AG09319 (cell line): ENCODE measurements at places on chromosomes 6 and 20.

GRCh38 chr6:75600768-75601167 is 912 bp upstream of the SENP6 start:
- DNase-seq, result no peak

- peak; percentile 31 for DNase-seq
These were observed 52.3 kb upstream of the IFNGR1 start for GRCh38 chr6:137271245-137272183.

DNA sequence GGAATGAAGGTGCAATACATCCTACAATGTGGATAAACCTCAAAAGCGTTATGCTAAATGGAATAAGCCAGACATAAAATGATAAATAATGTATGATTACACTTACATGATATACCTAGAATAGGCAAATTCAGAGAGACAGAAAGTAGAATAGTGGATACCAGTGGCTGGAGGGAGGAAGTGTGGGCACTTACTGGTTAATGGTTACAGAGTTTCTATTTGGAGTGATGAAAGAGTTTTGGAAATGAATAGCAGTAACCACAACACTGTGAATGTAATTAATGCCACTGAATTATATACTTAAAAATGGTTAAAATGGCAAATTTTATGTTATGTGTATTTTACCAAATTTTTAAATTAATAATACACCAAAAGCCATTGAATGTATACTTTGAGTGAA is 71.4 kb upstream of the CST7 start:
- no peak for DNase-seq

- no peak for DNase-seq
These were observed 54.4 kb downstream of the TGM2 start for GRCh38 chr20:38110525-38111178.

DNA sequence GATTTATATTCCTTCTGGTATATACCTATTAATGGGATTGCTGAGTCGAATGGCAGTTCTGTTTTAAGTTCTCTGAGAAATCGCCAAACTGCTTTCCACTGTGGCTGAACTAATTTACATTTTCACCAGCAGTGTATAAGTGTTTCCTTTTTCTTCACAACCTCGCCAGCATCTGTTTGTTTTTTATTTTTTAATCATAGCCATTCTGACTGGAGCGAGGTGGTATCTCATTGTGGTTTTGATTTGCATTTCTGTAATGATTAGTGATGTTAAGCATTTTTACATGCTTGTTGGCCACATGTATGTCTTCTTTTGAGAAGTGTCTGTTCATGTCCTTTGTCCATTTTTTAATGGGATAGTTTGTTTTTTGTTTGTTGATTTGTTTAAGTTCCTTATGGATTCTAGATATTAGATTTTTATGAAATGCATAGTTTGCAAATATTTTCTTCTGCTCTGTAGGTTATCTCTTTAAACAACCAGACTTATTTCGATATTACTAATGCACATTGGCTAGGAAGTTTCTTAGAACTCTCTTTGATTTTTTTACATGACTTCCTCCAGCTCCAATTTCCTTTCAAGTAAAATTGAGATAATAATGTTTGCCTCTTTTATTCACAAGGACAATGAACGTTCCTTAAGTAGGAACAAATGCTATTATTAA is 12.2 kb upstream of the VNN1 start:
- no peak for DNase-seq

- no peak for DNase-seq
These were observed 66.8 kb upstream of the MBOAT1 start for GRCh38 chr6:20279051-20279450.

DNA sequence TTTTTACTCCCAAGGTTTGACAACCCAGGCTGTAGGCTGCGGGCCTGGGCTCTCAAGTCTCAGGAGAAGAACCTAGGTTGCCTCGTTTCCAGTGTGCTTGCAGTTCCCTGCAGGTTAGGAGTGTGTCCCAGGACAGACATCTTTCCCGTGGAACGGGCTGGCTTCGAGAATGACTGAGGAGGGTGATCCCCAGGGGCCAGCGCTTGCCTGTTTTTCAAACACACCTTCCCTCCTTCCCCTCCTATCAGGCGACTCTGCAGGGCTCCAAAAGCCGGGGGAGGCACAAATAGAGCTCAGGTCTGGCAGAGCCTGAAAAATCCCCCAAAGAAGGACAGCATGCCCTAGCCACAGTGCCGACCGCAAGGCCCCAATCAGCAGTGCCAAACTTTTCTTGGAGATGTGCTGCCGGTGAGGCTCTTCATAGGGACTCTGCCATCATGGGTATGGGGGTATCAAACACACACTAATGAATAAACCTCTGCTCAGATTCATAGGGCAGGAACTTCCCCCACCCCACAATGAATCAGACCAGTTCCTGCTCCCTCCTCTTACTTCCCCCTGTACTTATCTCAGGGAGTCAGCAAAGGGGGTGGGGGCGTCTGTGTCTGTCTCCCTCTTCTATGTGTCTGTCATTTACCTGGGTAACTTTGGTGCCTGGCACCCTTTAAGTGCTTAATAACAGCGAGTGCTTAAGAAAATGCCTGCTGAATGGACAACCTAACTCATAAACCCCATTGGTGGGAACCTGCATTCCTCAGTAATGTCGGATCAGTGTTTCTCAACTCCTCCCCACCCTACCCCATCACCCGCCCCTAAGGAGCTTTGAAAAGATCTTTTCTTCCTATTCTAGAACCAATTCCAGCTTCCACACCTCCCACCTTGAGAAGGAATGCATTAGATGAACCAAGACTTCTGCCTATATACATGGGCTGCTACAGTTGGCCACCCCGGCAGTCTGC is 1.6 kb downstream of the KCNG1 start:
- no peak for DNase-seq

GRCh38 chr20:11376998-11377397 is 540.7 kb upstream of the BTBD3 start:
- DNase-seq, result no peak

DNA sequence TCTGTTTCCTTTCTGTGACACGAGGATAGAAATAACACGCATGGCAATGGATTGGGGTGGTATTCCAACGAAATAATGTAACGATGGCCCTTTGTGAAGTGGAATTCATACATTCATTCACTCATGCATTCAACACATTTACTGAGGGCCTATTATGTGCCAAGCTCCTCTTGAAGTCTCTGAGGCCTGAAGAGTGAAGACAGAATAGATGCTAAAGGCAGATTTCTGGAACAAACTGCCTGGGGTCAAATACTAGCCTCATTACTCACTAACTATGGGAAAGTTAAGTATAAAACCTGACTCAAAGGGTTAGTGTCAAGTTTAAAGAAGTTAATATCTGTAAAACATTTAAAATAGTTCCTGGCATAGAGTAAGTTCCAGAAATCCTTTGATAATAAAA is 279.6 kb upstream of the SULF2 start:
- DNase-seq, result no peak

DNA sequence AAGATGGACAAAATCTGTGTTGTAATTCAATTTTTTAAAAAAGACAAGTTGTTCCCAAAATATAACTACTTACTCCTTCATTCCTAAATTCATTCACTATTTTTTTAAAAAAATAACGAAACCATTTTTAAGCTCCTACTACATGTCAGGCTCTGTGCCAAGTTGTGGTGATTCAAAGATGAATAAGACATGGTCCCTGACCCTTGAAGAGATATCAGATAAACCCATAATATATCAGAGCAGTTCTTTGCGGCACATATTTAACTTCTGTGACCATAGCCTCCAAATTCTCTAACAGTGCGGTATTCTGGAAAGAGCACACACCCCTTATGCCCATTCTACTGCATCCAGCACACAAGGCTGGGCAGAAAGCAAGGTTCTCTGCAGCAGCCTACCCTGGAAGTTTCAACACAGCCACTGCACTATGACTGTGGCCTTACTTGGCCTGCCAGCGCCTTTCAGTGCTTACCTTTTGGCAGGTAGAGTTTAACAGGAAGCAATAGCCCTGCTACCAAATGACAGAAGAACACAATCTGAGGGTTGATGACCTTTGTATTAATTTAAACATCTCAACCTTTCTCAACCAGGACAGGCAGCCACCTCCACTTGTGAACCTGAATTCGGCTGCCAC is 406.5 kb downstream of the BTBD9 start:
- DNase-seq, result no peak

DNA sequence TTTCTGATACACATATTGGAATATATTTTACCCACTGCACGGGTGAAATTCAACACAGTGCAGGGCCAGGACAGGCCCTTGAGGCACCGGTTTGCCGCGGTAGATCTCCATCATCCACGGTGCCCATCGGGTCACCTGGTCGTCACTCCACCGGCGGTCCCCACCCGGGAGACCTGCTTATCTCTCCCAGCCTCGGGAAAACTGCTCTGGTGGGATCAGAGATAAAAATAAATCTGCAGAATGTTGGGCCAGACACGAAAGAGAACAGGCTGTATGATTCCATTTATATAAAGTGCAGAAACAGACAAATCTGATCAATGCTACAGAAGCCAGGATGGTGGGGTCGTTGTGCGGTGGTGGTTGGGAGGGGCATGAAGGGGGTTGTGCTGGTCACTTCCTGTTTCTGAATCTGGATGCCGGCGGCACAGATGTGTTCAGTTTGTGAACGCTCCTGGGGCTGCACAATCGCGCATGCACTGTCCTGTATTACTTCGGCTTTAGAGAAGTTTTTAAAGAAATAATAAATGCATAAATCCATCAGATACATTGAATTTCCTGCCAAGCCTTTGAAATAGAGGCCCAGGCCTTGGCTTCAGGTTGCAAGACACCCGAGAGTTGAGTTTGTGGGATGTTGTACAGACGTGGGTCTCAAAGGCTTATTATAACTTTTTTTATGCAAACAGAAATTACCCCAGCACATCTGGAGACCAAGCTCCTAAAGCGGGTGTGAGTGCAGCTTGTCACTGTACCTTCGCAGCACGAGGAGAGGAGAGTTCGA is 54.3 kb downstream of the ANKRD60 start:
- no peak for DNase-seq

- no peak for DNase-seq
These were observed 426.8 kb downstream of the MAFB start for GRCh38 chr20:40262219-40262618.

GRCh38 chr20:4708856-4709255 is 12.9 kb upstream of the PRND start:
- DNase-seq, result no peak

GRCh38 chr6:157459327-157459726 is 78.3 kb downstream of the ZDHHC14 start:
- DNase-seq, result no peak

- no peak for DNase-seq
These were observed 1065.9 kb upstream of the CITED2 start for GRCh38 chr6:140440223-140440835.

DNA sequence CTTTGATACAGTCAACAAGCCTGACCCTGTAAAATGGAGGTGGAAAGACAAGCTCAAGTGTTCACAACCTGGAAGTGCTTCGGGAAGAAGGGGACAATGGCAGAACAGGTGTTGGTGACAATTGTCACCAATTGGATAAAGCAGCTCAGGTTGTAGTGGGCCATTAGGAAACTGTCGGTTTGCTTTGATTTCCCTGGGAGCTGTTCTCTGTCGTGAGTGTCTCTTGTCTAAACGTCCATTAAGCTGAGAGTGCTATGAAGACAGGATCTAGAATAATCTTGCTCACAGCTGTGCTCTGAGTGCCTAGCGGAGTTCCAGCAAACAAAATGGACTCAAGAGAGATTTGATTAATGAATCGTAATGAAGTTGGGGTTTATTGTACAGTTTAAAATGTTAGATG is 15.0 kb downstream of the CCR6 start:
- no peak for DNase-seq

- DNase-seq, result no peak
These were observed 3.8 kb upstream of the SPO11 start for GRCh38 chr20:57325632-57326356.

GRCh38 chr6:168137024-168137423 is 58.0 kb upstream of the FRMD1 start:
- no peak for DNase-seq

DNA sequence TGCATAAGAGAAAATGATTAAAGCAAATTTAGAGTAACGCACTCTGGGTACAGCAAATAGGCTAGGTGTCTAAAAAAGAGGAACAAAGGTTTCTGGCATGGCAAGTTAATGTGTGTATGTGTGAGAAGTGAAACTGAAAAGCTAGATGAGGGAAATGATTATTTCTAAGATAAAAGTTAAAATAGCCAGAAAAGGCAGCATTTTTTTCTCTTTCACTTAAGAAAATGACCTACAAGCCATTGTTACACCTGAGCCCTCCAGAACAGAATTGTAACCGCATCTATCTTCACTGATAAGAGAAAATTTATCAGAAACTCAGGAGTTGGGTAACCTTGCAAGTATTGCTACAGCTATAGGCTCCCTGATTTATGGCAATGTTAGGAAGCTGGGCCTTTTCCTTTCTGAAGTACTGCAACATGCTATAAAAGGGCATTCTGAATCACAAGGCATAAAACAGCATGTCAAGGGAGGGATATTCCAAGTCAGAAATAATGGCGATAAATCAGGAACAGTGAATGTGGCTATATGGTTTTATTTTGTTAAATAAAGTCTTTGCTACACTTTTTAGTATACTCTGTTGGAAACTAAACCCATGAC is 395.3 kb downstream of the TBC1D32 start:
- no peak for DNase-seq

DNA sequence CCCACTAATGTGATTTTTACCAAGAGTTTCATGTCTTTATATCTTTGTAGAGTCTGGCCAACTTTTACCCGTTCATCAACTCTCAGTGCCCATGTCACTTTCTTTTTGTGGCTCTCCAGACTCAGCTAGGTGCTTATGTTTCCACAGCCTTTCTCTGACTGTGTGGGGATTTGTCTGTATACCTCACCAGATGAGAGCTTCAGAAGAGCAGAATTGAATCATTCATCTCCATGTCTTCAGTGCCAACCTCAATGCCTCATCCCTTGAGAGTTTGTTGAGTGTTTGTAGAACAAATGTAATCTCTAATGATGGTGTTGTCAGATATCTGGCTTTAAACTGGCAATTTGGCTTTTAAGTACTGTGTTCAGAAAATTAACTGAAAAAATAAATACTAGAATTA is 16.8 kb upstream of the CCN2 start:
- no peak for DNase-seq

- DNase-seq, result peak; percentile 58
These were observed 68.3 kb upstream of the TMEM244 start for GRCh38 chr6:129929433-129929832.

- DNase-seq, result no peak
These were observed 24.7 kb downstream of the RBCK1 start for GRCh38 chr20:432677-433299.

- DNase-seq, result no peak
These were observed 1.7 kb downstream of the CDC25B start for GRCh38 chr20:3797592-3798372.

GRCh38 chr6:63643862-63644261 is 8.3 kb downstream of the PHF3 start:
- DNase-seq, result no peak

DNA sequence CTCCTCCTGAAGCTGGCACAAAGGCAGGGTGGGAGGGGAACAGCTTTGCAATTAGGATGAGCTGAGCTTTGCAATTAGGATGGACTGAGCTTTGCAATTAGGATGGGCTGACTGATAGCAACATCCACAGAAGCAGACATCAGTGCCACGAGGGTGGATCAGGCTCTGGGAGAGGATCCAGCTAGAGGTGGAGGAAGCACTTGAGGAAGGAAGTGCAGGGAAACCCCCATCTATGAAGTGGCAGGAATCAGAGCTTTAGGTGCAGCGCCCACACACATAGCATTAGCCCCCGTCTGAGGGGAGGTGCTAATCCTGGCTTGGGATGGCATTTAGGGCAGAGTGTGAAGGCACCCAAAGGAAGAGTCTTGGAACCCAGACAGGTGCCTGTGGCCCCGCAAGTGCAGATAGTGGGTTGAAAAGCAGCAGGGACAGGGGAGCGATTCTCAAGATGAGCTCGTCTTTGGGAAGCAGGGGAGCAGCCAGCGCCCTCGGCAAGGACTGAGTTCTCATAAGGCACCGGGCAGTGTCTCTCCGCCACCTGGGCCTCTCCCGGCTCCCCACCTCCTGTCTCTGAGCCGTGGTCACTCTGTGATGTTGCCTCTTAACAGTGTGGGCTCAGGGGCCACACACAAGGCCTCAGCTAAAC is 12.0 kb upstream of the THBS2 start:
- DNase-seq, result no peak
